ENCODE measurements at places on chromosomes 2 and 18. TPM values are rescaled to one million over a fixed set of nuclear protein-coding genes. Genes with fewer than 3 reads are reported as not detected.
A peak's percentile ranks its signal among the peaks of the same experiment; 100 is the strongest.

DNA sequence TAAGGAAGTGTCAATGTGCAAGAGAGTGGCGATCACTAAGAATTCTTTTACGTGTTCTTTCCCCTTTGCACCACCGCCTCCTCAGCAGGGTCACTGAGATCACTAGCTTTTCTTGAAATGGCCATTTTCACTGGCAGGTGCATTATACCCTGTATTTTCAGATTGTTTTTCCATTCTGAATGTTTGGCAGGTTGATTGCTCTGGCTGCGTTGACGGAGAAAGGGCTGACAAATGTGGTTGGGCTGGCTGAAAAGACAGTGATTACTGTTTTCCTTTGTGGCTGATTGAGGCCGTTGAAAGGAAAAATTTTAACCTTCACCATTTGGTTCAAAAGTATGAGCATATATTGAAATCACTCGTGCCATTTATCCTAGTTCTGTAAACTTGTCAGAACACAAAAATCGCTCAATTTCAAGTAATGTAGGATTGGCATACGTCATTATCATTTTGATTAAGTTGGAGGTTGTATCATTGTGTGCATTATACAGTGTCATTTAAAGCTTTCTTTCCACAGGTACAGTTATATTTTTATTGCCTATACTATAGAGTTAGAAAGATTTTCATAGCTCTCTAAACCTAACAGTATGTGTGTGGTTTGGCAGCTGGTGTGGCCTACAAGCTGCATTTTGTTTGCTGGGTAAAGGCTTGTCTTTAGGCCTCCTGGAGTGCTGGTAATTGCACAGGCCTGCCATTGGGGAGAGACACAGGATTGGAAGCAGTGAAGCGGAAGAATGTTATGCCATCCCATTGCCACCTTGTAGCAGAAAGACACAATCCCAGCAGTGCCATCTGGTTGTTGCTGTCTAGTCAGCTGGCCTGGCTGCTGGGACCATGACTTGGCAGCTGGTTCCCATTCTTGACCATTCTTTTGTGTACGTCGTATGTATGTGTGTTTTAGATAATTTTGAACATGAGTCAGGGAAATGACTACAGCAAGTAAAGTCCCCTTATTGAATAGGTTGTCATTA, 36.7 kb downstream of the DYNC1I2 start:
- no peak for DNase-seq

VWA3B gene
- total RNA-seq: not detected

GATA6 gene
- 8.4 TPM for total RNA-seq

SERPINB10 gene
- total RNA-seq: not detected

GRCh38 chr18:78936251-78937005, 43.2 kb upstream of the SALL3 start:
- DNase-seq: no peak

FBXO11 gene
- total RNA-seq: 65.6 TPM

FZD7 gene
- 14.2 TPM for total RNA-seq

ABCG8 gene
- total RNA-seq: not detected

- DNase-seq: no peak
Measured at GRCh38 chr2:40173276-40173675, 278.6 kb downstream of the SLC8A1 start.

DNA sequence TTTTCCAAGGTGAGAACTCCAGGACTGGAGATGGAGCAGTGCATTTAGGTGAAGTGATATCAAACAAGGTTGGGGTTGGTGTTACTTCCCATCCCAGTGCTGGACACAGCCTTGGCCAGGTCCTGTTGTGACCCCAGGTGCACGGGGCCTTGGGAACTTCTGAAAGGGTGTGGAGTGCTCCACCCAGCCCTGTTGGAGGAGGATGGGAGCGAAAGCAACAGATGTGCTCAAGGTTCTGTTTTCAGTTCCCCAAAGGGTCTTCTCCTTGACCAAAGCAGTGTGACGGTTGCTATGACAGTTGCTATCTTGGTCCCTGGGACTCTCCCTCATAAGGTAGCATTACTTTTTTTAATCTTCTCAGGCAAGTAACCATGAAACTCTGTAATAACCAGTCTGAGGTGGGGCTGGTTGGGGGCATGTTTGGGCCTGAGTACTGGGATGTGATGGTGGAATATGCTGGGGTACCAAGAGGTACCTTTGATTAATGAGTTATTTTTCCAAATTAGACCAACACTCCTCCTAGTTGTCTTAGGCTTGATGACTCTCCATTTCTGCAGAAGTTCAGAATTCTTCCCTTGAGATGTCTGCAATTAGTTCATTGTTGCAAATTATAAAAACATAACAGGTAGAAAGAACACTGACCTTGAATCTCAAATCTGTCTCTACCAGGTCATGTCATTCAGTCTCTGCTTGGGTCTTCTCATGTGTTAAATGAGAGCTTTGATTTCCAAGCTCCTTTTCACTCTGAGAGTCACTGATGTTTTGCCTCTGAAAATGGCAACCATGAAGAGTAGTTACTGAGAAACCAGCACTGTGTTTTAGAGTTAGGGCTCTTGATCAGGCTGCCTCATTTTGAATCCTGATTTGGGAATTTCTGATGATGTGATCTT, 154.5 kb downstream of the RPIA start:
- no peak for DNase-seq

- DNase-seq: no peak
Measured at GRCh38 chr2:40118622-40119021, 333.3 kb downstream of the SLC8A1 start.

KCNG2 gene
- total RNA-seq: 0.60 TPM

CCDC85A gene
- total RNA-seq: 4.5 TPM

GRCh38 chr2:221176667-221177066, 395.4 kb downstream of the EPHA4 start:
- no peak for DNase-seq

ASPRV1 gene
- total RNA-seq: 11.2 TPM

GRCh38 chr2:232336241-232336736, 42.3 kb upstream of the ALPP start:
- no peak for DNase-seq

DNA sequence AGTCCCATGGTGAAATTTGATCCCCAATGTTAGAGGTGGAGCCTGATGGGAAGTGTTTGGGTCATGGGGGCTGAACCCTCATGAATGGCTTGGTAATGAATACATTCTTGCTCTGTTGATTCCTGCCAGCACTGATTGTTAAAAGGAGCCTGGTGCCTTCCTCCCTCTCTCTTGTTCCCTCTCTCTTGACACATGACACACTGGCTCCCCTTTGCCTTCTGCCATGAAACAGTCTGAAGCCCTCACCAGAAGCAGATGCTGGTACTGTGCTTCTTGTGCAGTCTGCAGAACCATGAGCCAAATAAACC, 30.6 kb upstream of the EPC2 start:
- DNase-seq: peak; percentile 8

TMEM169 gene
- total RNA-seq: 0.59 TPM

TNFRSF11A gene
- total RNA-seq: 5.5 TPM

- DNase-seq: no peak
Measured at GRCh38 chr2:47508080-47508479, 105.1 kb downstream of the MSH2 start.

GRCh38 chr2:239026711-239027361, 179.0 kb downstream of the TWIST2 start:
- DNase-seq: no peak

VPS4B gene
- 33.9 TPM for total RNA-seq

DNA sequence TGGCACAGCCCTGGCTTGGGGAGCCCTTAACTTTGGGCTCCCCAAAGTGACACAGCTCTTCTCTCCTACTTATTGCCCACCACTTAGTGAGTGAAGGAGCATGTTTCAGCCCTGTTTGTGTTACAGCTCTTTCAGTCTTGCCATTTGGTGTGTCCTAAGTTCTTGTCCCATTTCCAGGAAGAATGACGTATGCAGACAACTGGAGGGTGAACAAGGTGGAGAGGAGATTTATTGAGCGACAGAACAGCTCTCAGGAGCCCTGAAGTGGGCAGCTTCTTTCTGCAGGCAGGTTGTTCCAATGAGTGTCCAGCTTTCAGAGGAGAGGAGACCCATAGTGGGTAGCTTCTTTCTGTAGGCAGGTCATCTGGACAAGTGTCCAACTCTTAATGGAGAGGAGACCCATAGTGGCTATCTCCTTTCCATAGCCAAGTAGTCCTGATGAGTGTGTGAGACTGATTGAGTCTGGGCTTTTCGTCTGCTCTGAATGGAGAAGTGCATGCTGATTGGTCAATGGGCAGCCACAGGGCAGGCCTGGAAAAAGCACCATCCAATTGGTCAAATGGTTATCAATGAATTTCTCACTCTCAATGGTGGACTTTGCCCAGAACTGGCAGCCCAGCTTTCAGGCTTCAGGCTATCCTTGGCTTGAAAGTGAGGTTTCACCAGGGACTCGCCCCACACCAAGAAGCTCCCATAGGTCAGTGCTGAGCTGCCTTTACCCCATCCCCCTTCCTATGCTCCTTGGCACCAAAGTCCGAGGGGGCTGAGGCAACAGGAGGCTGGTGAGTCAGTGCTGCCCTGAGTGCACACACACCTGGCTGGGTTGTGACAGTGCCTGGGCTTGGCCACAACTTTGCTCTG, 688.2 kb downstream of the NYAP2 start:
- no peak for DNase-seq

- DNase-seq: no peak
Measured at GRCh38 chr2:95009412-95009811, 16.1 kb upstream of the MAL start.

UGT1A6 gene
- total RNA-seq: not detected

DNA sequence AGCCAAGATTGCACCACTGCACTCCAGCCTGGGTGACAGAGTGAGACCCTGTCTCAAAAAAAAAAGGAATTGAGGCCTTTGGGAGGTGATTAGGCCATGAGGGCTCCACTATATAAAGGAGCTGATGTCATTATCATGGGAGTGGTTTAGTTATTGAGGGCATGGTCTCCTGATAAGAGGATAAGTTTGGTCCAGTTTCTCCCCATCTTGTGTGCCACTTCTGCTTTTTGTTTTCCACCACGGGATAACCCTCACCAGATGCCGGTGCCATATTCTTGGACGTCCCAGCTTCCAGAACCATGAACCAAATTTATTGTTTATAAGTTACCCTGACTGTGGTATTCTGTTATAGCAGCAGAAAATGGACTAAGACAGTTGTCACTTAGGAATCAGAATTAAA, 125.8 kb downstream of the C1D start:
- DNase-seq: no peak

GRCh38 chr2:207984765-207985480, 40.4 kb downstream of the PLEKHM3 start:
- DNase-seq: no peak

GRCh38 chr2:164523009-164523408, 98.3 kb downstream of the GRB14 start:
- DNase-seq: no peak

DNA sequence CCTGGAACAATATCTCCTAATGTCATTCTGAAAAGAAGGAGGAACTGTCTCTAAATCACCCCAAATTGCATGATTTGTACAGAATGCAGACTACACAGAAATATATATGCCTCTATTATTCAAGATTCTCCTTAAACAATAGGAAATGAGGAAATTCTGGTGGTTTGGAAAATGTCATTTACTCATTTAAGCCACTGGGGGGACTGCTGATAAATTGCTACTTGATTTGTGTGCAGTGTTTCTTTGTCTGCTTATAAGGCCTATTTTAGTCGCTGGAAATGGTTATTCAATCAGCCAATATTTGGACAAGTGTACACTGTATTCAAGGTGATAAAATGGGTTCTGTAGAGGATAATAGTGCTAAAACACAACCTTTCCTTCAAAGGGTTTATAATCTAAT, 801.9 kb upstream of the CELF4 start:
- DNase-seq: no peak

- DNase-seq: no peak
Measured at GRCh38 chr2:104407641-104408040, 446.3 kb upstream of the POU3F3 start.

- no peak for DNase-seq
Measured at GRCh38 chr2:72263043-72263775, 115.5 kb upstream of the CYP26B1 start.

GRCh38 chr2:135962366-135963123, 22.9 kb downstream of the DARS1 start:
- DNase-seq: no peak

RETREG2 gene
- total RNA-seq: 54.6 TPM

QPCT gene
- total RNA-seq: 4.4 TPM

DNA sequence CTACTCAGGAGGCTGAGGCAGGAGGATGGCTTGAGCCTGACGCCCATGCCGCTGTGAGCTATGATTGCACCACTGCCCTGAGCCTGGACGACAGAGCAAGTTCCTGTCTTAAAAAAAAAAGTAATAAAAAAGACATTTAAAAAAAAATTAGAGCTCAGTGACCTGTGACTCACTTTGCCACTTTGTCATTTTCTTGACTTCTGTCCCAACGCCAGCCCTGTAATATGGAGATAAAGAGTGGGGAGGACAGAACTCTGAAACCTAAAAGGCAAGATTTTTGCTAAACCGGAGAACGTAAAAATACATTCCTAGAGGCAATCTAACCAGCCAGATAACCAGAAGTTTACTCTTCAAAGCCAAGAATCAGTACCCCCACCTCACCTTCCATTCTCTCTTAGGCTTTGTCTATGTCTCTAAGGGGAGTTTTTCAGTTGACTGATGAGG, 49.0 kb downstream of the PRKRA start:
- DNase-seq: no peak

DNA sequence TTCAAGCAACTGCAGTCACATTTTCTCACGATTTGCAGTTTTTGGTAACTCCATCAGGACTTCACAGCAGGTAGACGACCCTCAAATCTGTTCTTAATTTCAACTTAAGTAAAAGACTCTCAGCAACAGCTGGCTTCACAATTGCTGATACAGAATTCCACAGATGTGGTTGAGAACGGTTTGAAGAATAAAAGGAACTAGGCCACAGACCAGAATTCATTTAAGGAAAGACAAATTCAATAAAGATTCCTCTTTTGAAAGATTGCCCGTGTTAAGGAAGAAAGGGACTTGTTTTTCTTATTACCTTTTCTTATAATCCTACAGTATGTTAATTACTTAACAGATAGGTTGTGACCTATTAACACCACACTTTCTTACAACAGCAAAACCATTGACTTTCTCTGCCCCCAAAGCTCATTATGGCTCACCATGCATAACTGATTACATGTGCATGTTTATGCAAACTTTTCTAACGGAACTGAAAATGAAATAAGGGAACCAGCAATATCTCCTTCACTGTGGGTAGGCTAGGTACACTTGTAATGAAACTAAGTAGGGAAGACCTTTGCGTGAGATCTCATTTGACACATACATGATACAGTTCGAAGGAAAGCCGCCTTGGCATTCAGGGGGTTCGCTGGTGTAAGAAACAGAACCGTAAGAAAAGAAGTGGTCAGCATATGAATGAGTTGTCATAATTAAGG, 4.7 kb upstream of the ZNF516 start:
- no peak for DNase-seq

DNA sequence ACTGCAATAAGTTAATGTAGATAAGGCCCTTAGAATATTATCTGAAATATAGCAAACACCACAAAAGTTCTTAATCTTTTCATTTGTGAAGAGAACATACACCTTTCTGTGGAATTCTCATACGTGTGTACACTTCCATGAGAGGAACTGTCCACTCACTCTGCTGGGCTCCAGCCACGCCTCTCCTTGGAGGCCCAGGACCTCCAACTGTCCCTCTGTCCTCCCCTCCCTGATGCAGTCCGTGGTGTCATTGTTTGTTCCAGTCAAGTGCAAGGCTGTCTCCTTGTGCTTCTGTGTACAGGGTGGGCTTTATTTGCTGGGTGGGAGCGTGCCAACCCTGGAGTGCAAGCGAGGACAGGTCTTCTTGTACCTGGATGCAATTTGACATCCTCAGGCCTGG, 8.7 kb downstream of the RAB12 start:
- no peak for DNase-seq

IL36B gene
- total RNA-seq: not detected

GRCh38 chr18:55302167-55302833, 285.7 kb downstream of the TCF4 start:
- DNase-seq: no peak

GREB1L gene
- total RNA-seq: 5.1 TPM

CAPN14 gene
- total RNA-seq: not detected

NGEF gene
- 25.1 TPM for total RNA-seq

CENPA gene
- total RNA-seq: not detected

KCNK3 gene
- 0.84 TPM for total RNA-seq

Measured in tibial nerve (tissue), 4 donors.